RWPE2 (cell line): ENCODE measurements at places on chromosomes 4 and X.

- no peak for DNase-seq
Observed at GRCh38 chr4:115537387-115537786, 424.0 kb upstream of the NDST4 start.

- no peak for DNase-seq
Observed at GRCh38 chr4:132792310-132792709, 356.8 kb upstream of the PCDH10 start.

- DNase-seq = no peak
Observed at GRCh38 chr4:86014599-86014998, 345.3 kb downstream of the MAPK10 start.

DNA sequence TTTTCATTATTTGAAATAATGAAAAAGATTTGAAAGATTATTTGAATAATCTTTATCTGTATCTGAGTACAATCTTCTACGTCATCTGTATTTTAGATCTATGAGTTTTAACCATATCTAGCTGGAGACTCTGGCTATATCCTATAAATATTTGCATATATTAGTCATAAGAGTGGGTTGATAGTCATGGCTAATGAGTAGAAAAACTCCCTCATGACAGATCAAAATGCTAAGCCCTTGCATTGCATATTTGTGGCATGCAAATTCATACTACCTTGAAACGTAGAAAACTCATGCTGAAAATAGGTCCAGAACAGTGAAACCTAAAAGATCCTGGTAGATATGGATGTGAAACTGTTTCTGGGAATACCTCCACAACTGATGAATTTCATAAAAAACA, 291.3 kb downstream of the GALNTL6 start:
- no peak for DNase-seq

DNA sequence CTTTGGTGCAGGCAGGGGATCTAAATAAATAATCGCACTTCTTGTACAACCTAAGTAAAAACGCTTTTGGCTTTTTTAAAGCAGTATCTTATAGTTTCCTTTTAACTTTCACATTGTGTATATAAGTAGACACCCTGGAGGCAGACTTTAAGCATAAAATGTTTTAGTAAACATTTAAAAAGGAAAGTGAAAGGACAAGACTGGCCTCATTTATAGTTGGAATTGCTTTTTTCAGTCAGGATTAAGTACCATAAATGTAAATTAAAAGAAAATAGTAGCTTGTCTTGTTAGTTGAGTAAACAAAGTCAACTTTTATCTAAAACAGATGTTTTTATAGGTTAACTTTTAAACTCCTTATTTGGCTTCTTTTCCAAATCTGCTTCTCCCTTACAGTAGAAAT, 39.7 kb downstream of the PTPN13 start:
- DNase-seq = no peak

DNA sequence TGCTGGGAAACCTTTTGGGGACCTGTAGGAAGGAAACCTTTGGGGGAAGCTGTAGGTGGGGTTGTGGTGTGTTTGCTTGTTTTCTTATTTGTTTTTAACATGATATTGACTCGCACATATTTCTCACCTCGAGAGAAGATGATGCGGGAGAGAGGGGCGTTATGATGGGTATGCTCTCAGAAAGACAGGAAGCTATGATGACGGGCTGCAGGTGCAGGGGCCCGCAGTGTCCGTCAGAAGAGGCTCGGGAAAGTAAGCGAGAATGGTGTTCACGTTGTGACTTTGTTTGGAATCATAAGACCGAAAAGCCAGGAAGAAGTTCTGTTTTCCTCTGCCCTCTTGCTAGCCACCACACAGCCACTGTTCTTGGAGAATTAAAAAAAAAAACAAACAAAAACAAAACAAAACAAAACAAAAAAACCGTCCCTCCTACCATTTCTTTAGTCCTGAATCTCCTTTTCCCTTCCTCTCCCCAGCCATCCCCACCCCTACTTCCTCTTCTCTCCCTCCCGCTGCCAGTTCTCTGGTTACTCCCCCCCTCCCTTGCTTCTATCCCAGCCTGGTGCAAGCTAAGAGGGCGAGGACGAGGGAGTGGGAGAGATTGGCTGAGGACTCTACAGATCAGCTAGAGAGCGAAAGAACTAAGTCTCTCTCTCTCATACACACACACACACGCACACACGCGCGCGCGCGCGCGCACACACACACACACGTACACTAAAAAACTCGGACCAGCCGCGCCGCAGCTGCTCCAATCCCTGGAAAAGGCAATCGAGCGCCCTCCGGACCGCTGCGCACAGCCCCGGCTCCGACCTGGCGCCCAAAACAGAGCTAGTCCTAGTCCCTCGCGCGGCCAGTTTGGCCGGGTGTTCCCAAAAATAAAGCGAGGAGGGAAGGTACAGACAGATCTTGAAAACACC, at the start of gene BMP3:
TSS of gene BMP3 (plus strand) at position 648 of the 920 bp plus-strand sequence. CDS start 577 bp downstream, outside the sequence.
- no peak for DNase-seq

DNA sequence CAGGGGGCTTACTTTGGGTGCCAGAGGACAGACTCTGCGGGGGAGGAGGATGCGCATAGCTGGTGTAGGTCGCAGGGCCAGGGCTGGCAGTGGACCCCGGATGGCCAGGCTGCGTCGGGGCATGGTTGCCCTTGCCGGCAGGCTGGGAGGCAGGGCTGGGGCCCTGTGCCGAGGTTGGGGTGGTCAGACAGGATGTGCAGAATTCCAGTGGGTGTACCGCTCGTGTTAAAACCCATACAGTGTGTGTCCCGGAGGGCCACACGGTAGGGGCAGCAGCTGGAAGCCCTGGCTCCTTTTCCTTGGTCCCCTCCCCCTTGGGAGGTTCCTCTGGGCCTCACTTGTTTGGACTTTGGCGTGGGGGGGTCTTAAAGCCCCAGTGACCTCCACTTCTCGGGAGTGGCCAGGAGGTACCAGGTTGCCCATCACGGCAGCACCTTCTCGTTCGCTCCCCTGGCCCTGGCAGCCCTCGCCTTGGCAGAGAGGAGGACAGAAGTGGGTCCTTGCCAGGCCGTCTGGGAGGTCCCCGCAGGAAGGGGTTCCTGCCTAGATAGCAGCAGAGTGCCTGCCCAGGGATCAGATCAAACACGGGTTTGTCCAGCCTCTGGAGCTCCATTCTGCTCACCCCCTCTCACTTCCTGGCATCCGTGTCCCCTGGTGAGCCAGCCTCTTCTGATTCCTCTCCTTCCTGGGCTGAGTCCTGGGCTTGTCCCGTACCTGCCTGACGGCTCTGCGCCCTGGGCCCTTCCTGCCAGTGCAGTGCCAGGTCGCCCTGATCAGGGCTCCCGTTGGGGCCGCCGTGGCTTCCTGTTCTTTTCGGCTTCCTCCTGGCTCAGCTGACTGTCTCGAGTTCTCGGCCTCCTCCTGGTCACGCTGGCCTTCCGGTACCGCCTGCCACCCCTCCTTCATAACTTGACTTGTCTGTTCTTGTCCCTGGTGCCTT, 56.7 kb upstream of the HGFAC start:
- DNase-seq = peak; percentile 76

DNA sequence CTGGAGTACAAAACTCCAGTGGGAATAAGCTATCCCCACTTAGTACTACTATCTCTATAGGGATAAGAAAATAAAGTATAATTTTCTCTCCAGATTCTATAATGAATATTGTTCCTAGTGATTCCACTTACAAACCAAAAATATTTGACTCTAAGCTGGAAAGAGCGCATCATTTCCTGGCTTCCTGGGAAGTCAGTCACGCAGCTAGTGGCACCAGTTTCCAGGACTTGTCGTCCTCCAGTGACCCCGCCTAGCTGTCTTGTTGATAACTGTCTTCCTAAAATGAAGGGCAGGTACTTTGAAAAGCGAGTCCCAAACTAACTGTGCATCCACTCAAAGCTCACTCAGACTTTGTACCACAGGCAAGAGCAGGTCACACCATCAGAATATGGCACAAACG, 39.3 kb downstream of the LNX1 start:
- DNase-seq = no peak

GRCh38 chr4:52606726-52607125, 52.4 kb downstream of the USP46 start:
- DNase-seq = no peak

GRCh38 chrX:117610806-117611205, 505.8 kb downstream of the KLHL13 start:
- DNase-seq = no peak

DNA sequence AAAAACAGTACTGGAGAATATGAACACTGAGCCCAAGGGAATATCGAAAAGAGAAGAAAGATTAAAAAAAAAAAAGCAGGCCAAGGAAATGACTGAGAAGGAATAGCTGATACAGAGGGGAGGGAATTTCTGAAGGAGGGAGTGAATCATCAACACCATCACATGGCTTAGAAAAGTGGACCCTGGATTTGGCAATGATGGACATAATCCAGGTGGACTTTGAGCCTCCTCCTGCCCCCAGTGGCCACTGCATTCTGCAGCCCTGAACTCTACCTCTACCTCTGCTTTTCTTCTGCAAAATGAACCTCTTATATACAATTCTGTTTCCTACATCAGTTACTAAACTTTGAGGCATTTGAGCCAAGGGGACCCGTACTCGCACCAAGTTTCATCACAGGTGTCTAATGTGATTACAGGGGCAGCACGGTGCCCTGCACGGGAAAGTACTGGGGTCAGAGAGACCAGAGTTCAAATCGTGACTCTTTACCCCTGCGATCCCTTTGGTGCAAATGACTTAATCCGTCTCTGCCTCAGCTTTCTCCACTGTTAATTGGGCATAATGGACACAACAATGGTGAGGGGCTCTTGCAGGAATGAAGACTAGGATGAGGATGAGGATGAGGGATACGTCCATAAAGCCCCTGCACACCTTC, 1.1 kb downstream of the OCIAD2 start:
- no peak for DNase-seq

DNA sequence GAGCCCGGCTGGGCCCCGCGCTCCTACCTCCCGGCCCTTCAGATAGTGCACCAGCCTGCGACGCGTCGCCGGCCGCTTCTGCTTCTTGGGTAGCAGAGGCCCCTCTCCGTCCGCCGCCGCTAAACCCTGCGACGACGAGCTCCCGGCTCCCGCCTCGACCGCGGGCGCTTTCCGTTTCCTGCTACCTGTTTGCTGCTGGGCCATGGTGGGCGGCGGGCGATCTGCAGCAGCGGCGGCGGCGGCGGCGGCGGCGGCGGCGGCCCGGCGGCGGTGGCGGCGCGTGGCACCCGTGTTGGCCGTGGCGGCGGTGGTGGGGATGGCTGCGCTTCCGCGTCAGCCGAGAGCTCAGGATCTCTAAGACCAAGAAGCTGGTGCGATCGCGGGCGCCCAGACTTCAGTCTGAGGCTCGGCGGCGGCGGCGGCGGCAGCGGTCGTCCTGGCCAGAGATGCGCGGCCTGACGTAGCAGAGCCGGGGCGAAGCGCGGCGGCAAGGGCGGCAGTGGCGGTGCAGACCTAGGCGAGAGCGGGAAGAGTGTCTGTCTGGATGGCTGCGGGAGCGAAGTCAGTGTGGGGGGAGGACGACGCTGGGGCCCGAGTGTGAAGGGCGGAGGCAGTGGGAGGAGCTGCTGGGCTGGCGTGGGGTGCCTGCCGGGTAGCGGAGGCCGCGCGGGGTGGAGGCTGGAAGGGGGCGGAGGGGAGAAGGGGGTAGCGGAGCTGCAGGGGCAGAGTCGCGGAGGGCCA, at the start of gene DCAF12L2:
TSS of gene DCAF12L2 (minus strand) at position 569 of the 741 bp plus-strand sequence. CDS start at position 204, 365 bp downstream.
- DNase-seq = no peak

GRCh38 chrX:19836337-19836736, 51.1 kb downstream of the SH3KBP1 start:
- DNase-seq = no peak
